ENCODE measurements at places on chromosomes 4 and X.
A peak's percentile ranks its signal among the peaks of the same experiment; 100 is the strongest.

DNA sequence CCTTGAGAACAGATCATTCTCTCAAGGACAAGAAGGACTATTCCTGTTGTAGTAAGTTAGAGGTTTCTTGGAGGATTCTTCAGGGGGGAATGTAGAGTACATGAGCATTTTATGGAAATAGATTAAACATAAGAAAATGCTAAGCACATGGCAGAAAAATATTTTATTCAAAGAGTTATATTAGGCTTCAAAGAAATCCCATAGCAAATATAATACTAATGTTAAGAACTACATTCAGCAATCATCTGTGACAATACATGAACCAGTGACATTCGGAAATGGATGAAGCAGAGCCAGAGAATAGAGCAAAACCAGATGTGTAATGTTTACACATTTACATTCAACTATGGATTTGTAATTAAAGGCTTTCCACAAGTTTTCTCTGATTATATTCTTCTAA lies 288.6 kb downstream of the NAF1 start:
- no peak for DNase-seq

DNA sequence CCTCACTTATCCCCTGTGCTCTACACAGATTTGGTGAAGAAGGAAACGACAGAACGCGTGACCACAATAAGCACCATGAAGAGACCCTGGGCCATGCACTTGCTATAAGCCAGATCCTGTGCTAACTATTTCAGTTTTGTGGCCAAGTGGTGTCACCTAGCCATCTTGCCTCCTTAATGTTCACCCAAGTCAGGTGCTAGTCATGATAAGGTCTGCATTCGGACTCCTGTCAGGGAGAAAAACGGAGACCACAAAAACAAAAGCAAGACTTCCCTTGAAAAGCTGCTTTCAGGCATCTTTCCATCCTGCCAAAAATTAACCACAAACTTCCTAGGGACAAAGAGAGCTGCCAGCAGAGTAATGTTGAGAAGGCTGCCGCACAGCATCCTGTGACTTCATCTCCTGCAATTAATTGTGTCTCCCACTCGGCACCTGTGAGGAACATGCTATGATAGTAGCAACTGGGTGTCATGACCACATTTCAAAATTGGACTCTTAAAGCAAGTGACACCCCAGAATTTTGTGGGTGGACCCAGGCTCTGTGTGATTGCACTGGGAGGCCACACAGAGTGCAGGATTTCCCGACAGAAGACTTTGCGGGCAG lies 8.8 kb upstream of the IDS start:
- no peak for DNase-seq

GRCh38 chr4:113968473-113968872 lies 11.0 kb downstream of the ARSJ start:
- no peak for DNase-seq

- DNase-seq, result no peak
Observed at GRCh38 chrX:134688839-134689238, 30.6 kb upstream of the PLAC1 start.

DNA sequence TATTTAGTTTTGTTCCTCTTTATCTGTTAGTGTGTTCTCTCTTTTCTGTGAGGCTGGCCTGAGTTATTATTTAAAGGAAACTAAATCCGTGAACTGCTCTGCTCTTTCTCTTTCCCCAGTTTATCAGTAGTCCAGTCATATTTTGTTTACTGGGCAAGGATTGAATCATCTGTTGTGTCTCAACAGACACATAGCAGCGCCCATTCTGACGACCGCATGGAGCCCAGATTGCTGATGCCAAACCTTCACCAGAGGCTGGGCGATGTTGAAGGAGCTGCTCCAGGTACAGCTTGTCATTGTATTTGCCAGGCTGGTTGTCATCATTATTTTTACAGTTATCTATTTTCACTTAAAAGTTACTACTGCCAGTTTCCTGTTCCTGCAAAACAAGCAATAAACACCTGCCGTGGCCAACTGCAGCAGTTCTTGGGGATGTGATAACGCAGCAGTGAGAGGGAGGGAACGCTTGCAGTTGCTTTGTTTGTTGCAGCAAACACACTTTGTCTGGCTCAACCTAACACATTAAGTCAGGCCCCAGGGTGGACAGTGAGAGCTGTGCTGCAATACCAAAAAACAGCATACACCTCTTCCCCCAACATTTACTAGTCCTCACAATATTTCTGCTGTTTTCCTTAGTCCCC lies 10.1 kb downstream of the REELD1 start:
- no peak for DNase-seq

GRCh38 chr4:113355550-113356371 lies 306.3 kb downstream of the ANK2 start:
- peak; percentile 31 for DNase-seq

DNA sequence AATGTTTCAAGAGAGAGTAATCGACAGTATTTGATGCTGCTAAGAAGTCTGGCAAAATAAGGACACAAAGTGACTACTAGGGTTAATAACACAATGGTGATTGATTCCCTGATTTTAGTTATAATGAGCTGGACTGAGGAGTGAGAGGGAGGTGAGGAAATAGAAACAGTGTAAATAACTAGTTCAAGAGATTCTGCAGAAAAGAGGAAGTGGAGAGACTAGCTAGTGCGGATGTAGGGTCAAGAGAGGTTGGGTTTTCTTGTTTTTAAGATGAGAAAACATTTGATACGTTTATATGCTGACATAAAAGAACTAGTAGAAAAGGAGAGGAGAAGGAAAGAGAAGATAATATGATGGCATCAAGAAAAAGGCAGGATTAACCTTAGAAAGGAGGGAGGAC lies 12.2 kb upstream of the TRPC5 start:
- no peak for DNase-seq

GRCh38 chrX:129139837-129140598 lies 383.3 kb downstream of the SMARCA1 start:
- no peak for DNase-seq

DNA sequence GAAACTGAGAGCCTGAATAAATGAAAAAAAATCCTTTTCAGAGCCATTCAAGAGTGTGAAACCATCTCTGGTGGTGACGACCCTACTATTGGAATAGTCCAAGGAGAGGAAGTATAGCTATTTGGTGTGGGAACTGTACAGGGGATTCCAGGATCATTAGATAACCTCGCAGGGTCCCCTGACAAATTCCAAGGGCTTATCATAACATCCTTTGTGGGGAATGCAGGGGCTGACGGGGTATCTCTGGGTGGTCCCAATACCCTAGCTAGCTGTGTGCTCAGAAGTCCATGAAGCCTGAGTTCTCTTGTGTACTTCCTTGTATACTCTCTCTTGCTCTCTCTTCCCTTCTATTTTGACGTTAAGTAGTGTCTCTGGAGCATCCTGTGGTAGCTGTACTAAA lies 13.8 kb upstream of the PLAC1 start:
- no peak for DNase-seq

GRCh38 chr4:37124800-37125199 lies 119.7 kb upstream of the NWD2 start:
- no peak for DNase-seq

GRCh38 chr4:28287831-28288233 lies 1427.2 kb downstream of the STIM2 start:
- DNase-seq, result no peak

- DNase-seq, result no peak
Observed at GRCh38 chrX:150219374-150220185, 143.5 kb upstream of the MAMLD1 start.

DNA sequence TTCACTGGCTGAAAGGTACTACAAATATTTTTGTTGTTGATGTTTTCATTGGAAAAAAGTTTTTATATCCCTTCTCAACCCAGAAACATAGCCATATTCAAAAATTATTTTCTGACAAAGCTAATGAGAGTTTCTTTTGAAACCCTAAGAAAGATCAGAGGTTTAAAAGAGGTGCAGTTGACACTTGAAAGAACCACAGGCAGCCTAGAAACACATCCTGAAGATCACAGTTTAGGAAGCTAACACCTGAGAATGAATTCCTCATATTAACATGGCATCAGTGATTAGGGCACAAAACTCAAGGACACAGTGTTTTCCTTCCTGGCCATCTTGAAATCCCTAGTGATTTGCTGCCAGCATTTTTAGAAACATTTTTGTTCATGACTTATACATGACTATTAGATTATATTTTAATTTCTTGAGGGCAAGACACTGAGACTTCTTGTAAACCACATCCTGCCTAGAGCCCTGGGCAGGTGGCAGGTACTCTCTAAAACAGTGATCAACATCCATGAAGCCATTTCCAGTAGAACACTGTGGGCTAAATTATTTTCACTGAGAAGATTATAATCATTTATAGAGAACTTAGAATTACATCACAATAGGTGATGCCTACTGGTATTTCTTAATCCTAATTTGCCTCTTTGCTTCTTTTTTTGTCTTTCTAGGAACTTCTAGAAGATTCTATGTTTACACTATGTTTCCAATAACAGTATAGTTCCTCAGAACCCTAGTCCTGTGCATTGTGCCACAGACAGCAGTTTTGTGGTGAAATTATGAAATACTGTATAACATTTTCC lies 80.0 kb downstream of the ARSJ start:
- DNase-seq, result no peak

GRCh38 chr4:38383646-38384121 lies 280.3 kb upstream of the KLF3 start:
- DNase-seq, result no peak

GRCh38 chr4:129970801-129971200 lies 874.8 kb downstream of the C4orf33 start:
- no peak for DNase-seq

- no peak for DNase-seq
Observed at GRCh38 chrX:115940888-115941332, 229.6 kb upstream of the AGTR2 start.

DNA sequence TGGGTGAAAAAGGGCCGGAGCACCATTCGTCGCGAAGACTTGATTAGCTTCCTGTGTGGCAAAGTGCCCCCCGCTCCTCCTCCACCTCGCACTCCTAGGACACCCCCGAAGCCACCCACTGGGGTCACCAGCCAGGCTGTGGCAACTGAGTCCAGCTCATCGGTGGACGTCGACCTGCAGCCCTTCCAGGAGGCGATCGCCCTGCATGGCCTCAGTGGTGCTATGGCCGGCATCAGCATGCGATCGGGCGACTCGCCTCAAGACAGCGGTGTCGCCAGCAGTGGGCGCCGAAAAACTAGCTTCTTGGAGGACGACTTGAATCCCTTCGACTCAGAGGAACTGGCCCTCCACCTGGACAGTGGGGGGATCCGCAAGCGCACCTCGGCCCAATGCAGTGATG lies 126.8 kb upstream of the CXorf66 start:
- DNase-seq, result no peak

DNA sequence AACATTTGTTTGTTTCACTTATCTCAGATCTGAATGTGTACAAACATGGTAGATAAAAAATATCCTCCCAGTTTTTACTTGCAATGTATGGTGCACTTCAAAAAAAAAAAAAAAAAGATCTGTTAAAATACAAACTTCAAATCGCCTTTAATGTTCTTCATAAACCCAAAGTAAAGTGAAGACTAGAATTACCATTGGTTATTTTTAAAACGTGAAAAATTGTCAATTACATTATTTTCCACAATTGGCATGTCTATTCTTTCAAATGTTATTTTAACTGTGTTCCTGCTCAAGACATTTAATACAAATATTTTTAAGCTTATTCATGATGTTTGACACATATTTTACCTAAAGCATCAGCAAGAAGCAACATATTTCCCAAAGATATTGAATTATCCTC lies 5.0 kb downstream of the NKX6-1 start:
- no peak for DNase-seq

GRCh38 chr4:24956763-24957162 lies 43.9 kb upstream of the CCDC149 start:
- DNase-seq, result no peak

DNA sequence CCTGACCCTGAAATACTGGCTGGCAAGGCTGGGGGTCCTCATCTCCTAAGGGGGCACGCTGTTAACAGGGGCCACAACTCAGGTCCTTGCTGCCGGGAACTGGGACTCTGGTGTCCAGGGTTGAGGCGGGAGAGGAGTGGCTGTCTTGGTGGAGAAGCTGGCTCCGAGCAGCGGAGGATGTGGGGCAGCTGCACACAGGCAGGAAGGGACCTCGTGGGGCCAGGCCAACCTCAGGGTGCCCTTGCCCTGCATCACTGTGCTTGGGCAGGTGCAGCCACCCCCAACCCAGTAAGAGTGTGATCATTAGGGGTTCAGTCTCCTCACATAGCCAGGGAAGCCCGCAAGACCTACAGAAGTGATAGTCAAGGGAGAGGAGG lies 12.6 kb upstream of the PDE6B start:
- DNase-seq, result no peak

GRCh38 chr4:17624821-17625220 lies 10.4 kb downstream of the MED28 start:
- DNase-seq, result no peak

GRCh38 chrX:7264399-7264798 lies 116.4 kb upstream of the PUDP start:
- no peak for DNase-seq

DNA sequence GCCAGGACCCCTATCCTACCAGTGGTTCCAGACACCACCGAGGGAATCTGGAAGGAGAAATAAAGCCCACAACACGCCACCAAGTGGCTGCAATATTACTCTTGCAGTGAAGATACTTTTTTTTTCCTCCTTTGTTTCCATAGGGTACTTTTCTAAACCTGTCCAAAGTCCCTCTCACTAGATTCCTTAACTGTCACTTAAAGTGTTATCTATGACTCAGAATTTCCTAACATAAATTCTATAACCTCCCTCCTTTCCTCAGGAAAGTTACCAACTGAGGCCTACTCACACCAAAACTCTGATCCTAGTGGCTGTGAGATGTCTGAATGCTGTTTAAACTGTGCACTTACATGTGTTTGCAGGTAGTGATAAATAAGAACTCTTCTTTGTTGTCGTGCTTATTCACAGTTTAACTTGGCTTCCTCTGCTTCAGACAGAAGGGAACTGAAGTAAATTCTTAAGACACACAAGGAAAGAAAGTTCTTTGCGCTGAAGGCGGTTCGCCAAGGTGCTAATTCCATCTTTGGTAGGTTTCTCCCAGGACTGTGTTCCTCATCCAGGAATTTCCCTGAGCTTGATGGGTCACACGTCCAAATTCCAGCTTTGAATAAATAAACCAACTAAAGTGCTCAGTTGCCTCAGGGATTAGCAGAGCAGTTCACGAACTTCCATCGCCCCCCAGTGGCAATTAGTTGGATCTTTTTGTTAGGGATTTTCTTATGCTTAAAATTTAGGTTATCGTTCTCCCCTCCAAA lies 10.7 kb upstream of the HCCS start:
- DNase-seq, result no peak

GRCh38 chr4:41820473-41820872 lies 71.9 kb upstream of the PHOX2B start:
- DNase-seq, result no peak
